ENCODE measurements at places on chromosomes 2 and 18.

- DNase-seq, result no peak
These were observed 101.8 kb downstream of the DGKD start for GRCh38 chr2:233456111-233456510.

DNA sequence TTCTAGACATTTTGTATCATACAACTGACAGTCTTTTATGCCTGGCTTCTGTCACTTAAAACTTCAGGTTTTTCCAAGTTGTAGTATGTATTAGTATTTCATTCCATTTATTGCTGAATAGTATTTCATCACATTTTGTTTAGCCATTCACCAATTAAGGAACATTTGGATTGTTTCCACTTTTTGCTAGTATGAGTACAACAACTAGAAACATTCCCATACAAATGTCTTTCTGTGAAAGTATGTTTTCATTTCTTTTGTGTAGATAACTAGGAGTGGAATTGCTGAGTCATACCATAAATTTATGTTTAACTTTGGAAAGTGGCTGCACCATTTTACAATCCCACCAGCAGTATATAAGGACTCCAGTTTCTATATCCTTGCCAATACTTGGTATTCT, 135.9 kb downstream of the ATAD2B start:
- DNase-seq, result no peak

DNA sequence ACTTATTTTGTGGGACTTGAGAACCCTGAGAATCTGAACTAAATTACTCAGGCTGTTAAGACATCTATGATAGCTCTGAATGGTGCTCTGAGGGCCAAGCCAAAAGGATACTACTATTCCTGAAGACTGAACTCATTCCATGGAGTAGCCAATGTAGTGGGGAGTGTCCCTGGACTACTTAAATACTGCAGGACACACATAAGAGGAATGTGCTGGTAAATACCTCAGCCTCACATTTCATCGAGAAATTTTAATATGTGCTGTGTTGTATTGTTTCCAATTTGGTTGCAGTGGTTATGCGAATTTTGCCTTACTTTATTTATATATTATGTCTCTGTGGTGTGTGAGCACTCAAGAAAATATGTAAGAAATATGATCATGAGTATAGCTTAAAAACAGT, 264.4 kb upstream of the FIGN start:
- no peak for DNase-seq

DNA sequence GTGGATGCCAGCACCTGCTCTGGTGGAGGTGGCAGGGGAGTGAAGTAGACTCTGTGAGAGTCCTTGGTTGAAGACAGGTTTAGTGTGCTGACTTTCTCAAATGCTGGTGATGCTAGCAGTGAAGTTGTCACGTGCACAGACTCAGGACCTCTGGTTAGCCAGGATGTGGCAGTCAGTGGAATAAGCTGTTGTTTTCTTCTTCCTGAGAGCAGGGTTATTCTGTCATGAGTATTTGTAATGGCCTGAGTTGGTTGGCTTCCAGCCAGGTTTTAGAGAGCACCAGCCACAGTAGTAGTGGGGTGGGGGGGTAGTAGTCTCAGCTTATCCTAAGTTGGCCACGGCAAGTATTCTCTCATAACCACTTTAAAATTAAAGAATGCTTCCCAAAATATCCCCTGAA, 238.5 kb upstream of the FBXO11 start:
- DNase-seq, result no peak

DNA sequence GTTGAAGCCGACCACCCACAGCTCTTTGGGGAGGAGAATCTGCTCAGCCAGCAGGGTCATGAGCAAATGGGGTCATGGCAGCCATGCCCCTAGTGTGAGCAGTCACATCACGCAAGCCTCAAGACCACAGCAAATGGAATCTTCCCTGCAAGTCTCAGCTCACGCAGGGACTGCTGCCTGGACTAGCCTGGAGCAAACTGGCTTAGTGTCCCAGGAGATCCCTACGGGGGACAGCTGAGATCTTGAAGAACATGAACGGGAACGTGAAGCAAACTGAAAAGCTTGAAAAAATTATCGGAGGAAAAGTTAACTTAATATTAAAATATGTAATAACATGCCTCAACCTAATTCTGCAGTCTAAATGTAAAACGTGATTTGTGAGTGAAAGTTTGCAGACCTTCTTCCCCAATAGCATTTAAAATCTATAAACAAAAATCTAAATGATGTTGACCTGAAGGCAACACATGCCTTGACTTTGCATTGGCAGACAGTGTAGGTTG, 118.4 kb downstream of the FAM124B start:
- DNase-seq, result no peak

- DNase-seq, result no peak
These were observed 204.9 kb upstream of the ACVR2A start for GRCh38 chr2:147639891-147640290.

GRCh38 chr18:50626317-50626716, 66.4 kb downstream of the MAPK4 start:
- DNase-seq, result no peak

GRCh38 chr2:73033766-73034381, 37.6 kb downstream of the SFXN5 start:
- no peak for DNase-seq

- DNase-seq, result no peak
These were observed 2.5 kb downstream of the REL start for GRCh38 chr2:60883896-60884295.

- no peak for DNase-seq
These were observed 1443.0 kb upstream of the LRRTM1 start for GRCh38 chr2:81747481-81748070.

Data from breast epithelium (tissue), 4 donors.